Cerebellum (tissue), 4 donors: ENCODE measurements at places on chromosomes 5 and 9.

DNA sequence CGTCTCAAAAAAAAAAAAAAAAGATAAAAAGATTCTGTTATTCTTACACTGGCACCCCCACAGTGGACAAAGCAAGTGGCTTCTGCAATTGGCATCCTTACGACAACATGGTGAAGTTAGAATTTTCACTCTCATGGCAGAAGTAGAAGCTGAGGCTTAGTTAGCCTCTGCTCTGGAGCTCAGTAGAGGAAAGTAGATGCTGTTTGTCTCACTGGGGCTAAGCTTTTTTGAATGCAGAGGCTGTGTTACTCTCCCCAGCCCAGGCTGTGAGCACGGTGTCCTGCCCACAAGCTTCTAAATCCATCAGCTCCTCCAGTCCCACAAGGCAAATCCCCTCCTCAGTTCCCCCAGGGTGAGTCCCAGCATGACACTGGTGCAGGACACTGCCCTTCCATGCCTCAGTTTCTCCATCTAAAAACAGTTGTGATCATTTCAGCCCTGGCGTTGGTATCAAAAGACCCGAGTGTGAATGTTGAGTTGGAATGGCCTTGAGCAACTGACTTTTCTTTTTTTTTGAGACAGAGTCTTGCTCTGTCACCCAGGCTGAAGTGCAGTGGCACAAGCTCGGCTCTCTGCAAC lies 22.6 kb upstream of the PHF19 start:
- DNase-seq, result no peak

DNA sequence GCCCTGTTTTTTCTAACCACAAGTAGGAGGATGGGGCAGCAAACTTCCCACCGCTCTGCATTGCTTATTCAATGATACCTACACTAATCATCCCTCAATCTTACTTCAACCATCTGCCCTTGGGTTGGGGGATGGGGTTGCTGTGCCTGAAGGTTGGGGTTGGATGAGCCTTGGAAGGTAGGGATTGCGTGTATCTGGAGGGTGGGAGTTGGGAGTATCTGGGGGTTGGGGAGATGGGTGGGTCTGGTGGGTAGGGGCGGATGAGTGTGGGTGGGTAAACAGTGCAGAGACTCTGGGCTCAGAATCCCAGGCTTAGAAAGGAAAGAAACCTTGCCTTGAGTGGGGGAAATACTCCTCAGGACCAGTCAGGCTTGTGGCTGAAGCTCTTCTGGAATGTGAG lies 467.4 kb downstream of the DIRAS2 start:
- no peak for DNase-seq

DNA sequence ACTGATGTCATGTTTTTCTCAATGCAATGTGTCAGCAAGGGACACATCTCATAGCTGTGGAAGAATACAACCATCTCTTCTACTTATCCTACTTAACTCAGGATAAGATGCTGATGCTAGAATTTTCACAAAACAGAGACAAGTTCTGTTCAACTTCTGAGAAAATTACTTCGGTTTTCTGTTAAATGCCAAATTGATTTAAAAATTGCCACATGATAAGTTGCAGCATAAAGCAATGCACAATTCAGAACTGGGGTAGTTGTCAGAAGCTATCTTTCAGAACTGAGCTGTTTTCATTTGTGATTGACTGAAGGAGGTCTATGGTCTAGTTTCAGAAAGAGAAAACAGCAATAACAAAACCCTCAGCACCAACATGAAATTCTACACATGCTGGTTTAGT lies 954.8 kb upstream of the C9orf72 start:
- no peak for DNase-seq

GRCh38 chr5:2071562-2071961 lies 188.8 kb upstream of the IRX4 start:
- DNase-seq, result no peak

DNA sequence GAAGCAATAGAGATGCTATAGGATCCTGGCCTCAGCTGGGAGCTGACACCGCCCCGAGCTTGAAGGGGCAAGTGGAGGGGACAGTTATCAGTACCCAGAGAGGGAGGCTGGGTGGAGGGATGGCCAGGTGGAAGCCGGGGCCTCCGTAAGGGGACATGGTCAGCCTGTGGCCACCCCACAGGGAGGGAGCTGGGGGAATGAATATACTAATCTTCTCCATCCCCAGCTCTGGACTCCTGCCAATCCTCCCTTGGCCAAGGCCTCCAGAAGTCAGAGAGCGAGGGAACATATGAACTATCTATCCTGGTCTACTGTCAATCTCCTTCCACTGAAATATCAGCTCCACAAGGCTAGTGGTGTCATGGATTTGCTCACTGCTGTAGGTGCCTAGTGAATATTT lies 109.3 kb downstream of the BOD1 start:
- no peak for DNase-seq

- peak; percentile 12 for DNase-seq
These were observed 66.9 kb downstream of the FANCC start for GRCh38 chr9:95250462-95251221.

- peak; percentile 60 for DNase-seq
These were observed 56.8 kb upstream of the ALDH1B1 start for GRCh38 chr9:38335686-38336085.

DNA sequence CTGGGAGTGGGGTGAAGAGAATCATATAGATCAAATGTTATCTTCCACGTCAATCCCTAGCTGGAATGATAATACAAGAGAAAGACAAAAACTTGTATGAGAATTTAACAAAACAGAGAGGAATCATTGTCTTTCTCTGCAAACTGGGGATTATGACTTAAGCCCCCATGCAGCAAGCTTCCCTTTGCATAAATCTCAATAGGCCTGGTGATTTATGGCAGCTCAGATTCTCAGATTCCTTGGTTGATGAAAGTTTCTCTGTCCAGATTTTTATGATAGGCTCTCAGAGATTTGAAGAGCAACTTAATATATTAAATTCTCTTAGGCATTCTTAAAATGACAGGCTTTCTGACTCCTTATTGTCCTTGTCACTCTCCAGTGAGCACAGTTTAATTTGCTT lies 56.0 kb downstream of the RASGRF2 start:
- DNase-seq, result no peak

GRCh38 chr5:80068246-80068636 lies 33.1 kb downstream of the THBS4 start:
- no peak for DNase-seq

- peak; percentile 78 for DNase-seq
These were observed at the start of gene ABL1 for GRCh38 chr9:130834371-130835336. TSS of gene ABL1 (plus strand) at chr9:130835254. CDS start at chr9:130835447, 193 bp downstream.

- no peak for DNase-seq
These were observed 28.4 kb upstream of the EBF1 start for GRCh38 chr5:159128070-159128541.
